ENCODE measurements at places on chromosomes 7 and 10.

- no peak for DNase-seq
Measured at GRCh38 chr7:69656890-69657289, 58.6 kb downstream of the AUTS2 start.

GRCh38 chr7:121366852-121367431 lies 29.2 kb downstream of the FAM3C start:
- no peak for DNase-seq

- no peak for DNase-seq
Measured at GRCh38 chr10:57830877-57831560, 436.7 kb downstream of the IPMK start.

GRCh38 chr10:29245476-29245875 lies 43.4 kb upstream of the LYZL1 start:
- DNase-seq: no peak

- DNase-seq: no peak
Measured at GRCh38 chr10:96374639-96374984, 15.8 kb upstream of the OPALIN start.

DNA sequence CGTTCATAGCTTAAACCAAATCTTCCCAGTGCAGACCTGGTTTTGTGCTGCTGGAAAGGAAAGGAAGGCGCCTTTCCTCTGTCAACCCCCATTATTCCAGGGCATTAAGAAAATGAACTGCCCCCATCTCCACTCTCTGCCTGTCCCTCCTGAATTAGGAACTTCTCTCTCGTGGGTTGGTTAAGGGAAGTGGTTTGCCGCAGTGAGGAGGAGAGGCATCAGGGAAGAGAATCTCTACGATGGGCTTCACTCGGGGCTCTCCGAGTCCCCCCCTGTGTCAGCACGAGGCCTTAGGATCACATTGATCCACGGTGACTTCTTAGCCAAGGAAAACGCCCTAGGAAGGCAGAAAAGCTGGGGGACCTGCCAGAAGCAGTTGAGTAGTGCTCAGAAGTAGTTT lies 53.9 kb upstream of the LYZL2 start:
- DNase-seq: no peak

DNA sequence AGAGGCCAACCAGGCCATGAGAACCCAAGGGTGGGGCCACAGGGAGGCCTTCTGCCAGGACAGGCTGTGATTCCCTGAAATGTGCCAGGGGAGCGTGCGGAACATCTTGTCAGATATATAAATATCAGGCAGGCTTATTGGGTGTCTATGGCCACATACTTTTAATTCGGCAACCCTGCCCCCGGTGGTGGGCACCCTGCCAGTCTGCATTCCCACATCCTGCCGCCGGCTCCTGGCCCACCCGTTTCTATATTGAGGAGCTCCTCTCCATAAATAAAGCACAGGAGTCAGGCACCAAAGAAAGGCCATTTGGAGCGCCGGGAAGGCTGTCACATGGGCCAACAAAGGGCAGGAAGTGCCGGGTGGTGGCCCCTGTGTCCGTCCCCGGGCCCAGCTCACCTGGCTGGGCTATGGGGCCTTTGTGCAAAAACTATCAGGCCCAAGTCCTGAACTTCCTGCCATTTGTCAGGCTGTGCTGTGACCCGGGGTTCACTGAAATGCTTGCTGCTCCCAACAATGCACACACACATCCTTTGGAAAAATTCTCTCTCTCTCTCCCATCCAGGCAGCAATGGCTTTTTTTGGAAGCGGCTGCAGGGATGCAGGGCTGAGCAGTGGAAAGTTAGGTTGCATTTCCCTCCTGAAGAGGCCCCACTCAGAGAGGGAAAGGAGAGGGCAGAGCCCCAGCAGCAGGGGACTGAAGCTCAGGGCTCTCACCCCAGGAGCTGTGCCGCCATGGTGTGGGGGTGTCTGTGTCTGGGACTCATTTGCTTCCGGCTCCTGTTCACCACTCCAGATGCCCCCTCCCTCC lies 25.0 kb upstream of the PODXL start:
- no peak for DNase-seq

- DNase-seq: no peak
Measured at GRCh38 chr7:114298011-114298410, 116.6 kb upstream of the FOXP2 start.

- no peak for DNase-seq
Measured at GRCh38 chr7:66643395-66643794, 14.7 kb downstream of the KCTD7 start.

- no peak for DNase-seq
Measured at GRCh38 chr7:80249619-80250295, 115.1 kb downstream of the GNAI1 start.

GRCh38 chr10:121600611-121601010 lies 2.4 kb upstream of the FGFR2 start:
- DNase-seq: no peak

GRCh38 chr10:30467651-30468338 lies 33.8 kb downstream of the MAP3K8 start:
- no peak for DNase-seq

DNA sequence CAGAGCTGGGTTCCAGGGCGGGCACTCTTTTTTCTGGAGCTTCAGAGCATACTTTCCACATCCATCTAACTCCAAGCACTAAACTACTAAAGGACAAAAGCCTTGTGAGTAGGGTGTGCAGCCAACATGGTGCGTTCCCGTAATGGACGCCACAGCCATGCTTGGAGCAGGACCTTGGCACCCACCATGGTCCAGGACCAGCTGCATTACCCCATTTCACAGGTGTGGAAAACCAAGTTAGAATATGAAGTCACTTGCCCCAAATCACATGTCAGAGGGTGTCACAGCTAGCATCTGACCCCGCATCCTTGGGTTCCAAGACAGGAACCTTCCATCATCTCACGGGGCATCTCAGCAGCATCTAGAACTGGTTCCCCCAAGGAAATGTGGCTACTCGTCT lies 112.4 kb downstream of the SMURF1 start:
- no peak for DNase-seq

GRCh38 chr10:116270771-116271592 lies 2.0 kb downstream of the GFRA1 start:
- no peak for DNase-seq

DNA sequence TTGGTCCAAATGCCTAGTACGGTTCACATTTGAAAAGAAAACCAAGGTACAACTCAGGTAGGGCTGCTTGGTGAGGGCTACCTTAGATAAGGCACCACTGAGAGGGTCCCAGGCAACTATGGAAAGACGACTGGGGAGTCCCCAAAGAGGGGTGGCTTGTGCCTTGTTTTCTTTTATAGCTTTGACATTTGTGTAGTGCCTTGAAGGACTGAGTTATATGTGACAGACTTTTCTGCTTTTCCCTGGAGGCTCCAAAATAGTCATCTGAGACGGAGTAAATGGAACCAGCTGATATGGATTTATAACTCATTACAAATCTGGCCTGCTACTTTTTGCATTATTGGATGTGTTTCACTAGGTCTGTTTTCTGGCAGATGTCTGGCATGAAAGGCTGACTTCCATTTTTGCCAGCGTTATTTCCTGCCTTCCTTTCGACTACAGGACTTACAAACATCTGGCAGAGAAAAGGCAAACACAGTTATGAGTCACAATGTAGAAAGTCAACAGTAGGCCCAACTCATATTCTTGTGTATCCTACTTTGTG lies 88.2 kb upstream of the IMMP2L start:
- no peak for DNase-seq

GRCh38 chr7:133358708-133359107 lies 105.8 kb downstream of the EXOC4 start:
- no peak for DNase-seq

- no peak for DNase-seq
Measured at GRCh38 chr7:117152213-117153007, 170.4 kb downstream of the WNT2 start.

- no peak for DNase-seq
Measured at GRCh38 chr10:116450861-116451260, 23.2 kb downstream of the PNLIPRP3 start.

DNA sequence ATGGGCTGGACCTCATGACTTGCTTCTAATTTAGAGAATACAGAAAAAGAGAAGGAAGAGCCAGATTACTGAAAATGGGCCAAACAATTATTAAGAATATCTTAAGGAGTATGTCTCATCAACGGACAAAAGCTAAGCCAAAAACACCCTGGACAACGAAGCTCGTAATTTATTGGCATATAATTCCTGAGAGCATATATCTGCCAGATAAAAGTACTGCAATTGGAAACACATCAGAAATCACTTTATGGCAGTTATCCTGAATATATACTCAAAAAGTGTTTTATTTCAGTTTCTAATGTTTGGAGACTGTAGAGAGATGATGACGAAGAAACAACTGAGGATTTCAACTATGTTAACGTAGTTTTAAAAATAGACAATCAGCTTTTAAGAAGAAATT lies 211.8 kb downstream of the CSTF2T start:
- DNase-seq: no peak

GRCh38 chr10:35486297-35486990 lies 118.7 kb upstream of the GJD4 start:
- DNase-seq: no peak

DNA sequence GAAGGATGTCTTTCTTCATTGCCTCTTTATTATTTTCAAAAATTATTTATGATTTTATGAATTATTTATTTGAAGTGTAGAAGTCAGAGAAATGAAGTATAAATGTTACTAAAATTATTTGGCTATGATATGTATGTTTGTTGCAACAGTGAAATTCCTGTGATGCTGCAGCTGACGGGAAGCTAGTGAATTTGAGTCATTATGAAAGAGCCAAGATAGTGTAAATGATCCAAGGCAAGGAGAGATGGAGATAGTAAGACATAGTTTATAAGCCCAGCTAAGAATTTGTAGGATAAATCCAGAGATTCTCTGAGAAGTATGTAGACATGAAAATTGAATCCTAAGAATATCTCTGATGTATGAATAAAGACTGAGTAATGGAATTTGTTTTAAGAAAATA lies 30.8 kb downstream of the CASD1 start:
- DNase-seq: no peak

- DNase-seq: no peak
Measured at GRCh38 chr7:92095380-92095779, 38.9 kb downstream of the CYP51A1 start.

DNA sequence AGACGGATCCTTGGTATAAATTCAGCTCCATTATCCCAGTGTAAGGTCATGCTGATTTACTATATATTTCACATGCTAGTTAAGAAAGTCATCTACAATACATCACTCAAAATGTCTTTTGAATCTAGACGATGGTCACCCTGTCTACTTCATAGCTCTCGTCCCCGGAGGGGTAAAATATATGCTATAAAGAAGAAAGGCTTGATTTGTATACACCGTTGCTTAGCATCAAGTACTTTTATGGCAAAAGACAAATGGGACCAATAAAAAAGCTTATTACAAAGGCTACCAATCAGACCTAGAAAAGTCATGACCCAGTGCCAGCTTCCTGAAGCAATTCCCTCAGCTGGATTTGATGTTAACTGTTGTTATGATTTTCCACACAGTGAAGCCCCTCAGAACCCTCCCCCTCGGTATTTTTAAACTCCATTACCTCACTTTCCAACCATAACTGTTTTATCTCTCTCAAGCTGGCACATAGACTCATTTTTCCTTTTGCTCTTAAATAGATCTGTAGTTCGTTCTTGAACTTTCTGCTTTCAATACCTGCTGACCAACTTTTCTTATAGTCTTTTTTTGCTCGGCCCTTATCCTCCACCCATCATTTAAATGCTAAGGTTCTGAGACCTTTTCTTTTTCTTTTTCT lies 104.9 kb downstream of the DOCK4 start:
- no peak for DNase-seq

DNA sequence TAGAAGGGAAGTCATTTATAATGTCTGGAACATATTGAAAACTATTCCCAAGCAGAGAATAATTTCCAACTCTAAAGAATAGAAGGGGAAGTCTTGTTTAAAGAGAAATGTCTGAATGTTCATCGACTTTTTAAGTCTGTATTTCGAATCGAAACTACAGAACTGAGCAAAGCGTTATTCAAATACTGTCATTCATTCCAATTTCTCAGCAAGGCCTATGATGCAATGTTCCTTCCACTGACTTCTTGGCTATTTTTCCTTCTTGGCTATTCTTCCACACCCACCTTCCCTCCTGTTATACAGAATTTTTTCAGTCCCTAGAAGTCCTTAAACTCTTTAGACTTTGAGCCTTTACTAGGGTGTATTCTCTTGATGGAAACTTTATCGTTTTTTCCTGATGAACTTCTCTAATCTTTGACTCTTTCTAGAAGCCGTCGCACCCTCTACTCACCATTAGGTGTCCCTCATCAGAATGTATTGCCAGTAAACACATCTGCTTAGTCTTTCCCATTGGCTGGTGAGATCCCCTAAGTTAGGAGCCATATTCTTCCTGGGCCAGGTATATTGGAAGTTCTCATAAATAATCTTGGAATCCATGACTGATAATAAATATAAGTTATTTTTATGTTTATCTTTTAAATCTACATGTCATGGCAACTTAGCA lies 235.7 kb upstream of the CCDC6 start:
- no peak for DNase-seq

DNA sequence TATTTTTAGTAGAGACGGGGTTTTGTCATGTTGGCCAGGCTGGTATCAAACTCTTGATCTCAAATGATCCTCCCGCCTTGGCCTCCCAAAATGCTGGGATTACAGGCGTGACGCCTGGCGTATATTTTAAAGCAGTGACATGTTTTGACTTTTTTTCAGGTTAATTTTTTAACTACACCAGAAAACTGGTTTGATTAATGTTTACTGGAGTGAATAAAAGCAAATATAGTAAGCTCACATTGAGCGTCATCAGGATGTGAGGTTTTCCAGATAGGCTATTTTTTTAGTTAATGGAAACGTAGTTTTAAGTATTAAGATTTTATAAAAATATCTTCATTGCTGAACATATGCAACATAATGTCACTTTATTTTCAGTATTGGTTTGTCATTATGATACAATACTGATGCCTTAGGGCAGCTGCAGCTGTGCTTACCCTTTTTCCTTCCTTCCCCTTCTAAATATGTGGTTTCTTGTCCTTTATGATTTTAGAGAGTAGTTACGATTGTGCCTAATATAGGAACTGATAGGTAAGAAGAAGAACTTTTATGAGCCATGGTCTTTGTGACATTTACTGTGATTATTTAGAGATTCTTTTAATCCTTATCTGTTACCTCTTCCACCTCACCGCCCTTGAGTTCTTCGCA lies 37.3 kb downstream of the TMEM60 start:
- DNase-seq: no peak

GRCh38 chr10:114426476-114426875 lies 22.2 kb upstream of the AFAP1L2 start:
- DNase-seq: no peak

GRCh38 chr10:88991899-88992320 lies 1.3 kb downstream of the FAS start:
- DNase-seq: no peak

DNA sequence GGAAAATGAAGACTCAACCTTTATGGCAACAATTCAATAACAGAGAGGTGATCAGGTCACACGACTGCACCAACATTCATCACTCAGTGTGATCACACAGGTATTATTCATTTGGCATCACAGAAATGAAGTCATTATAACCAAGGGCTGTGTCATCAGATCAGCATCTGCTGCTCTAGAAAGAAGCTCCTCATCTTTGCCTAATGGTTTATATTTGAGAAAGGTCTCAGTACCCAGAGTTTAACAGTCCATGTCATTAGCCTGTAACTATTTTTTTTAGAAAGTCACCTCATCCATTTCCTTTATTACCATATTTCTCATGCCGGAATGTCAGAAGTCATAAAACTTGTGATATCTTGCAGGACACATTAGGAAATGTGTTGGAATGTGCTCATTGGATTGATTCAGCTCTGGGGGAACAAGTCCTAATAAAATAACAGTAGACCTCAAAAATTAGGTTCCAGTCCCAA lies 45.1 kb upstream of the PRKG1 start:
- DNase-seq: no peak

GRCh38 chr7:63925262-63925625 lies 73.4 kb upstream of the ZNF722 start:
- DNase-seq: peak; percentile 5

GRCh38 chr10:67804395-67804678 lies 33.7 kb downstream of the DNAJC12 start:
- no peak for DNase-seq

All from stimulated activated CD4-positive, alpha-beta T cell treated with anti-CD3 and anti-CD28 coated beads, Interleukin-12 subunit alpha, Interleukin-12 subunit beta, amount 100 ng/mL, for 4 hours (primary cell).